ENCODE measurements at places on chromosomes 2 and 18.

DNA sequence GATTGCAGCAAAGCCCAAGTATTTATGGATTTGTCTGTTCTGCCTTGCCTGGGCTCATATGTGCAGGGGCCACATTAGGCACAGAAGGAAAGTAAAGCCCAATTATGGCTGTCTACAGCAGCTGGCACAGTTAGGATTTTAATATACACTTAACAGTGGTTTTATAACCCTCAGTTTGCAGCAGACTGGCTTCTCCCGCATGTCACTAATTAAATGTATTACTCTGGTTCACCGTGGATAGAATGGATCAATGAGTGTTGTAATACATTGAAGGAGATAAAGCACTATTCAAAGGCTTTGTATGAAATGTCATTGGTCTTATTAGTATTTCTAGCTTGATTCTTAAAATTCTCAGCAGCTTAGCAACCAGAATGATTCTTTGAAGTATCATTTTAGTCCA is 320.2 kb downstream of the KCNS3 start:
- DNase-seq = no peak

- no peak for DNase-seq
These were observed 174.6 kb downstream of the THADA start for GRCh38 chr2:43421194-43421593.

DNA sequence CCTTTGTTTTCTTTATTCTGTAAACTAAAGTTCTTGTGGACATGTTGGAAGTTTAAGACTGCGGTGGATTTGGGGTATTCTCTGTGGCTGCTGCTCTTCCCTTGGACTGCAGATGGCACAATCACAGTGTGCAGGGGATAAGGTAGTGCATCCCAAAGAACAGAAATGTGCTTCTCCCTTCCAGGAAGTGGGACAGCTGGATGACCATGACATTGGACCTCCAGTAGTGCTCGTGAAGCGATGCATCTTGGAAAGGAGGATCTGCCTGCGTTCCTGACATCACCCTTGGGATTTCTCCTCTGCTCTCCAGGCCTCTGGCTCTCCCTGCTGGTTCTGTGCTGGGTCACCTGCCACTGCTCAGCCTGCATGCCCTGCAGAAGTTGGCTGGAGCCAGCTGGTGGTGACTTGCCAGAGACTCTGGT is 109.9 kb downstream of the SLC4A3 start:
- no peak for DNase-seq

- no peak for DNase-seq
These were observed 35.2 kb upstream of the CD207 start for GRCh38 chr2:70870790-70871189.

GRCh38 chr2:85485815-85486214 is 53.2 kb upstream of the MAT2A start:
- DNase-seq = no peak

DNA sequence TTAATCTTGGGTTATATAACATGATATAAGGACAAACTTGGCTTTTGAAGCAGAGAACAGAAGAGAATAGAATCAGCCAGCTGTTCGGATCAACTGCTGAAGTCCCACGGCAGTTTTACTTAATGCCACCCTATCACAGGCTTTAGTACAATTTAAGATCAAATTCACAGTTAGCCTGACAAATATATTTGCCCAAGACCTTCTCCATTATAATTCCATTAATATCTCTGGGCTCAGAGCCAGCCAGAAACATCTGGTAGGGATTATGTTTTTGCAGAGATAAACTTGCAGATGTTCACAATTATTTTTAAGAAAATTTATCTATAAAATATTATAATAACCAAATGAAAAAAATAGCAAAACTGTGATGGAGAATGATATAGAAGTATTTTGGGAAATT is 381.4 kb downstream of the RAD51AP2 start:
- no peak for DNase-seq

DNA sequence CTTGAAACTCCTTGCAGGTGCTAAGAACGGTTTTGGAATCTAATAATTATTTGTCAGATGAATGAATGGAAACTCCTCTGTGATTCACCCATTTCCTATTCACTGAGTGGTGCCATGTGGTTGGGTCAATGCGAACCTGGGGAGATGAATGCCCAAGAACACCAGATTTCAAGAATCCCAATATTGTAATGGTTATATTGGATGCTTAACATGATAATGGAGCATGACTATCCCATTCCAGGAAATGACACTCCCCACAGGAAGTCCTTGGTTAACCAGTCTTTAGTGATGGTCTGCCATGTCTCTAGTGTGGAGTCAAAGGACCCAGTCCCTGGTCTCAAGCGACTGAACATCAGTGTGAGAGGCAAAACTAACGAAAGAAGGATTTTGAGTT is 67.9 kb upstream of the ST3GAL5 start:
- no peak for DNase-seq

GRCh38 chr2:225274751-225275150 is 124.8 kb upstream of the NYAP2 start:
- DNase-seq = no peak

DNA sequence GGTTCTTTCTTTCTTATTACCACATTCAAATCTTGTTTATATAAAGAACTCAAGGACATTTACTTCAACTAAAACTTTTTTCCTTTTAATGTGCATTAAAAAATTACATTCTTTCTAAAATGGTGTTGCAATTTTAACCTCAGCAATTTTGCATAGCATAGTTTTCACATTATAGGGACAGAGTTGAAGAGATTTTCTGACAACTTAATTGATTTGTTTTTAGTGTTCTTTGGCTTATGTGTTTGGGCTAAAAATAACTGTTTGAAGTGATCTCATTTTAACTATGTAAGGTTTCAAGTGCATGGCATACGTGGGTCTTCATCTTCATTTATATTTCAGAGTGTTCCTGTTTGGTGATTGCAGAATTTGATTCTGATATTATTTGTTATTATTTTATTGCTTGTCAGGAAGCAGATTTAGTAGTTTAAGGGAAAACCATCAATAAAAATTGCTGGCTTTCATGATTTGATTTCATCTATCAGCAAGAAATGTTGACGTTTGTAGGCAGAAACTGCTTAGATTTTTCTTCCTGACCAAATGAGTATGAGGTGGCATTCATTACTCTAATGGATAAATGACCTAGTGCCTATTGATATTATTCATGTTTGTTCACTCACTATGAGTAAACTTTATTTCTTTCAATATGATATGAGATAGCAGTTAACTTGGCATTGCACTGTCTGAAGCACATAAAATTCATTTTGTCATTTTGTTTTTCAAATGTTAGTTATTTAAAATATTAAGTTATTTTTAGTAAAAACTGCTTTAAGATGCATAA is 398.4 kb downstream of the NUP35 start:
- no peak for DNase-seq

GRCh38 chr2:227347117-227347516 is 22.1 kb downstream of the MFF start:
- no peak for DNase-seq

GRCh38 chr2:105904938-105905337 is 160.2 kb downstream of the NCK2 start:
- DNase-seq = no peak

- no peak for DNase-seq
These were observed 887 bp upstream of the ZNF396 start for GRCh38 chr18:35377875-35378573.

DNA sequence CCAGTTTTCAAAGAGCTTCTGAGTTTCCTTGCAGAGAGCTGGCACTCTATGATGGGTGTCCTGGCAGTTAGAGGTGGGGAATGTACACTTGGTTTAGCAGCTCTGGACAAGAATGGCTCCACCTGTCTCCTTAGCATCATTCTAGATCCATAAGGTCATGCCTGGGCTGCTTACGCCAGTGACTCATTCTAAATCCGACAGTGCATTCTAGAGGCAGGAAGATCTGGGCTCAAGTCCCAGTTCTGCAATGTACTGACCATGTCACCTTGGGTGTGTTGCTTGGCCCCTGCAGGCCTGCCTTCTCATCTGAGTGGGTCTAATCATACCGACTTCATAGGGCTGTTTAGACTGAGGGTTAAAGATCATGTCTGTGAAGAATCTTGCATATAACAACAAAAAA is 46.5 kb downstream of the PTGR3 start:
- no peak for DNase-seq

- no peak for DNase-seq
These were observed 162.2 kb downstream of the LRRC30 start for GRCh38 chr18:7393080-7393479.

GRCh38 chr2:36708041-36708741 is 11.7 kb downstream of the VIT start:
- DNase-seq = no peak

- DNase-seq = no peak
These were observed 2.5 kb upstream of the IFIH1 start for GRCh38 chr2:162320864-162321517.

DNA sequence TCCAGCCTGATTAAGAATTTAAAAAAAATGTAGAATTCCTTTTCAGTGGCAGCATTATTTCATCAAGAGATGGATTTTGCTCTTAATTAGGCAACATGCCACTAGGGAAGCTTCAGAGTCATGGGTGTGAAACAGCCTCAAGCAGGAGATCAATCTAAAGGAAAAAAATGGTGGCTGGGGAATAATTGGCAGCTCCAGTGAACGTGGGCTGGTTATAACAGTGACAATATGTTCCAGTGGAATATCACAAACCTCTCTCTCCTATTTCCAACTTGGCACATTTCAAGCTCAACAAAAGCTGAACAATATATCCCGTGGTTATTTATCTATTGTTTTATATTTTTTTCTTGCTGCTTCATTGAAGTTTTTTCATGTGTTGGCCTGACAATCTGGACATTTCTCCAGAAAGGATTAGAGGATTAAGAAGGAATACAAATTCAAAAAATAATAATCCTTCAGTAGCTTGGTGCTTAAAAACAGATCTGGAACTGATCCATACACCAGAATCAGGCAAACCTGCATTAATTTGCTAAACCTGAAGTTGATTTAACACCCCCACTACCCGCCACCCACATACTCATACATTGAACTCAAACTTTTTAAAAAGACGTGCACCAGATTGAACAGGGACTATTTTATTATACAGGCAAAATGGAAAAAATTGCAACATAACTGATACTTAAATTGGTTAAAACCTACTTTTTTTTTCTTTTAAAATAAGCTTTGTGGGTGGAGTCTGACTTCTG is 255.9 kb upstream of the SPRED2 start:
- no peak for DNase-seq

DNA sequence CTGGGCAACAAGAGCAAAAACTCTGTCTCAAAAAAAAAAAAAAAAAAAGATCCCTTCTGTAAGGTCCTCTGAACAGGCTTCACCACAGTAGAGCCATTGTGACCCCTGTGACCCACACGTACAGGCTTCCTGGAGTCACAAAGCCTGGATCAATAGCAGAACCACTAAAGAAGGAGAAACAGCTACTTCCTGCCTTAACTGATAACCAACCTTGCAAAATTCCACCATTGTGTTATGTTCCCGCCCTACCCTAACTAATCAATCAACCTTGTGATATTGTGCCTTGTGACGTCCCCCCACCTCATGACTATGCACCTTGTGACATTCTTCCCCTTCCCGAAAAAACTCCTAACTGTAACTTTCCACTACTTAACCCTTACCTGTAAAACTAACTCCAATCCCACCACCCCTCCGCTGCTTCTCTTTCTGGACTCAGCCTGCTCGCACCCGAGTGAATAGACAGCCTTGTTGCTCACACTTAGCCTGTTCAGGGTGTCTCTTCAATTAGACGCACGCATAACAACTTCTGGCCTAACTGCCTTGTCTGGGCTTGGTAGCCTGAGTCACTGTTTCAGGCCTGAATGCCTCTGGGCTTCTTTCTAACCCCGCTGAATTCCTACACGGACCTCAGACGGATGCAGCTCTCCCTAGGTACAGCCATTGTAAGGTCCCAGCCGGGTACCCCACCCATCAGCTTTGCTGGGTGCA is 13.9 kb downstream of the SCYGR8 start:
- DNase-seq = no peak

GRCh38 chr2:148903979-148904378 is 29.0 kb downstream of the KIF5C start:
- DNase-seq = no peak

DNA sequence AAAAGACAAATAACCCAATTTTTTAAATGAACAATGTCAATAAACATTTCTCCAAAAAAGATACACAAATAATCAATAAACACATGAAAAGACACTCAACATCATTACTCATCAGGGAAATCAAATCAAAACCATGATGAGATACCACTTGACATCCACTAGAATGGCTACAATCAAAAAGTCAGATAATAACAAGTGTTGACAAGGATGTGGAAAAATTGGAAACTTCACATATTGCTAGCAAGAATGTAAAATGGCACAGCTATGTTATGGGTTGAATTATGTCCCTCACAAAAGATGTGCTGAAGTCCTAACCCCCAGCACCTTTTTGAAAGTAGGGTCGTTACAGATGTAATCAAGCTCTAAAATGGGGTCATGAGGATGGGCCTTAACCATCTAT is 33.2 kb downstream of the TNS1 start:
- no peak for DNase-seq

DNA sequence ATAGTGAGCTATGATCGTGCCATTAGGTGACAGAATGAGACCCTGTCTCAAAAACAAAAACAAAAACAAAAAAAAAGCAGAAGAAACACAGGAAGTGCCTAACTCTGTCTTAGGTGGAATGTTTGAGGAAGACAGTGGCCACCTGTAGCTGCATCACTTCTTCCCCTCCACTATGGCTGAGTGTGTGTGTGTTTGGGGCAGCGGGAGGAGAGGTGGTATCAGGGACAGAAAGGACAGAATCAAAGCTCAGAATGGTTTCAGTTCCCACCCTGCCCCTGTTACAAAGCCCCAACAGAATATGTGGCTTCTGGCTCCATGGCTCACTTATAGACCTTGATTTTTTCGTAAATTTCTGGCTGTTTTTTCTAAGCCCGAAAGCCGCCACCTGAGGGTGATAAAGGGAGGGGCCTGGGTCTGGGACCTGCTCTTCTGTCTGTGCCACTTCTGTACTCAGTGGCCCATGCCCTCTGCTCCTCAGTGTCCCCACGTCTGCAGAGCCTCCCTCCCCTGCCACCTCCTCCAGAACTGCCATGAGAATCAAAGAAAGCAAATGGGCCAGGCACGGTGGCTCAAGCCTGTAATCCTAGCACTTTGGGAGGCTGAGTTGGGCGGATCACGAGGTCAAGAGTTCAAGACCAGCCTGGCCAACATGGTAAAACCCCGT is 27.4 kb downstream of the SERTAD2 start:
- DNase-seq = no peak

- DNase-seq = no peak
These were observed 41.1 kb upstream of the SCYGR1 start for GRCh38 chr2:227428731-227429285.

DNA sequence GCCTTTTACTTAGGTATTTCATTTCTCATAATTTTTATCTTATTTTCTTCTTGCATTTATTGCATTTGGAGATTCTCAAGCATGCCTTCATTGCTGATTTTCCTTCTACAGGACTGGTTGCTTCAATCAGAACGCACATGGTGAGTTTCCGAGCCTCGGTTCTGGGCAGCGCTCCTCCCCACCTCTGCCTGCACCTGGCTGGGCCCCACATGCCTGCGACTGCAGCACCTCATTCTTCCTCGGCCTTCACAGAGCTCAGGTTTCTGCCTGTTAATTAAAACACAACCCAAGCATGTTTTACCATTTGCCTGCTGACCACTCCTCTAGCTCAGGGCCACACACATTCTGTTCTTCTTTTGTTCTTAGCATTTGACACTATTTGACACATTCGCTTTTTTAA is 398.8 kb downstream of the GALR1 start:
- no peak for DNase-seq

All from right lobe of liver (tissue), 6 donors.